ENCODE measurements at places on chromosomes 6 and 20. TPM values are rescaled to one million over a fixed set of nuclear protein-coding genes. Genes with fewer than 3 reads are reported as not detected.

GRCh38 chr20:6680854-6681253 is 86.6 kb upstream of the BMP2 start:
- no peaks in the 10 kb centered on the region for H3K36me3 ChIP-seq
- H3K27me3 ChIP-seq = no peaks in the 10 kb centered on the region
- H3K27ac ChIP-seq = no peak overlapping the region
- DNase-seq = no peak
- H3K4me1 ChIP-seq = no peaks in the 10 kb centered on the region

DNA sequence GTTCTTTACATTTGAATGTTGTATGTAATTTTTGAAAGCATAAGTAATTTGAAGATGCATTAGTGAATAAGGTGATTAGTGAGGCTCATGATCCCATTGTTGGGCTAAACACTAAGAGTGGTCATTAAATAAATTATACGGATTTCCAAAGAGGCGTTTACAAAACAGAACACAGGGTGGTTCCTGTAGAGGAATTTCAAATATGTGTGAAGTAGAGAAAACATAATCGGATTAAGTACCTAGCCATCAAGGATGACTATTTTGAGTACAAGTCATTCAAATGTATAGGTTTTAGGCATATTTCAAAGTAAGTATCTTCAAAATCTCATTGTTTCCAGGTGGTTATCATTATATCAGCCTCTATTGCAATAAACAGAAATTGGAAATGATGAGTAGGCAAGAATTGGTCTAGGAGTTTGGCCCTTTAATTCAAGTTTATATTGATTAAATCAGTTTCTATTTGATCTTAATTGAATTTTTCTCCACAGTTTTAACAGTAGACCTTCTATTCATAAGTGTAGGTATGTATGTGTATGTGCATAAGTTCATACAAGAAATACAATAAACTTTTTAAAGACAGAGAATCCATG is 94.8 kb downstream of the MYLK4 start:
- H3K4me3 ChIP-seq = no peak overlapping the region
- no peak overlapping the region for H3K27ac ChIP-seq
- H3K4me1 ChIP-seq = no peaks in the 10 kb centered on the region
- no peaks in the 10 kb centered on the region for H3K36me3 ChIP-seq
- no peak for DNase-seq

DNA sequence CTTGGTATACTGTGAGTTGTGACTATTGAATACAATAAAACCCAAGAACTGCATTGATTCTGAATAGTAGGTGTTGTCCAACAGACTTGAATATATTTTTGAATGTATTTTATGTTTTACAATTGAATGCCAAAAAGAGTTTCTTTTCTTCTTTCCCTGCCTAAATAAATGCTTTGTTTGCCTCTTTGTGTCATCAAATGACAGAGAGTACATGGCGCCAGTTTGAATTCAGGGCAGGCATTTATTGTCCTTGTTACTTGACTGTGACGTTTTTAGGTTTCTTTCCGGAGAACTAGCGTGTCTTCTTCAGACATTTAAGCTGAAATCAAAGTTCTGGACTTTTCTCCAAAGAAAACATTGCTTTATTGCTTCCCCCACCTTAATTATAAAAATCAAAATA is 16.6 kb downstream of the KIF3B start:
- no peak overlapping the region for H3K4me3 ChIP-seq
- H3K27ac ChIP-seq = no peak overlapping the region
- no peaks in the 10 kb centered on the region for H3K4me1 ChIP-seq
- no peak for DNase-seq
- no peaks in the 10 kb centered on the region for H3K27me3 ChIP-seq

DNA sequence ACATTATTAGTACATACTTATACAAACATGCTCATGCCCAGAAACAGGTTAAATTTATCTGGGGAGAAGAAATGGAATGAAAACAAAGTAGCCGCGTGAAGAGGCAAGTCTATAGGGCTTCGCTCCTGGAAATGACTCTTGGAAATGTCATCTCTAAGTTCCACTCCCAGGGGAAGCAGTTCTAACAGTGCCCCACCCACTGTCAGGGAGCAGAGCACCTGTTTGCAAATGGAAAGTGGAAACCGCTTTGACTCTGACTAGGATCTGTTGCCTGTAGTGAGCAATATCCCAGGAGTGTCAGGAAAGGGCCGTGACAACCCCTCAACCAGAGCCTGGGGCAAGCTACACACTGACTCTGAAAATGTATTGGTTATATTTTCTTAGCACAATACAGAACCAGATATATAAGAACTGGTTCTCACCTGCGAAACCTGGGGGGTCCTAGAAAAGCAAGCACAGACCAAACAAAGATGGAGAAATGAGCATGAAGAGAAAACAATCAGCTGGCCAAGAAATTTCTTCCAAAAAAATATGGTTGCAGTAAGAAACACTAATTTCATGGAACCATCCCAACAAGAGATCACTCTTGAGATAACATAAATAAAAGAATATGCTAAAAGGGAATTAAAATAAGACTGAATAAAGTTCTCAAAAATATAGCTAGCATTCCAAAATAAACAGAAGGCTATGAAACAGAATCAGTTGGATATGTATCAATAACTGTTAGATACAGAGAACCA is 47.5 kb upstream of the CRISP1 start:
- no peaks in the 10 kb centered on the region for H3K36me3 ChIP-seq
- no peak overlapping the region for H3K27ac ChIP-seq
- H3K4me3 ChIP-seq = no peak overlapping the region
- H3K27me3 ChIP-seq = no peaks in the 10 kb centered on the region

DNA sequence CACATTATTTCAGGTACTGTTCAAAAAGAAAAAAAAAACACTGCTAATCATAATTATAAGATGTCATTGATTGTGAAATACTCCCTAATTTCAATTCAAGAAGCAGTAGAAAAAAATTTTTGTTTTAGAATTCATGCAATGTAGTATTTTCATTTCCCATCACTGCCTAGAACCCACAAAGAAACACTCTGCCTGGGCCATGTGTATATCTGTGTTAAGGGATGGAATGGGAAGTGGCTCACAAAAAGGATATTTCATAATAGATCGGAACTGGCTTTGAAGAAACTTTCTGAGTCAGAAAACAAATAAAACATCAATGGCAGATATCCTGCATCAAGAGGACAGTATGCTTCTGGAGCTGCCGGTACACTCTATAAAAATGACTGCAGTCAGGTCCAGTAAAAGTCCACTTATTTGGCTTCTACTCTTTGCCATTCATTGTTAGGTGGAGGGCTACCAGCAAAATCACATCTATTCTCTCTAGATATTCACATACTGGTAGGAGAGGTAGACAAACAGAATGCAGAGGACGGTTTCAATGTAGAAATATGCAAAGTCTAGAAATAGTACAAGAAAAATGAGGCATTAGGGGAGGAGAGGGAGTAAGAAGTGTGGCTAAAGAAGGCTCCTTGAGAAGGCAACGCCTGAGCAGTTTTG is 135.0 kb upstream of the TNFAIP3 start:
- no peaks in the 10 kb centered on the region for H3K36me3 ChIP-seq
- no peak overlapping the region for H3K27ac ChIP-seq
- no peak for DNase-seq
- peaks cover 20% of the 10 kb centered on the region for H3K4me1 ChIP-seq

The BCAS1 gene
- total RNA-seq = 2.7 TPM

GRCh38 chr6:134079406-134079921 is 27.0 kb upstream of the SLC2A12 start:
- H3K27ac ChIP-seq = no peak overlapping the region
- DNase-seq = no peak
- no peaks in the 10 kb centered on the region for H3K27me3 ChIP-seq
- H3K4me1 ChIP-seq = no peaks in the 10 kb centered on the region
- no peaks in the 10 kb centered on the region for H3K36me3 ChIP-seq

GRCh38 chr6:40634429-40634828 is 47.3 kb upstream of the LRFN2 start:
- no peaks in the 10 kb centered on the region for H3K4me1 ChIP-seq
- H3K36me3 ChIP-seq = no peaks in the 10 kb centered on the region
- no peak for DNase-seq
- H3K27me3 ChIP-seq = no peaks in the 10 kb centered on the region

The SLC22A3 gene
- 16.5 TPM for total RNA-seq

The CAPN11 gene
- 2.0 TPM for total RNA-seq

Measured in vagina (tissue), 2 donors.